GF-D8 (cell line): ENCODE measurements at places on chromosomes 3 and 15.

GRCh38 chr3:142450189-142450588, 2.4 kb upstream of the XRN1 start:
- DNase-seq: no peak

GRCh38 chr15:78396976-78397375, 41.0 kb upstream of the IREB2 start:
- DNase-seq: no peak

- DNase-seq: no peak
Observed at GRCh38 chr3:8278448-8278847, 223.2 kb upstream of the LMCD1 start.

- DNase-seq: no peak
Observed at GRCh38 chr3:171454041-171454440, 6.2 kb downstream of the TNIK start.

- no peak for DNase-seq
Observed at GRCh38 chr3:133548090-133548489, 25.4 kb upstream of the CDV3 start.

DNA sequence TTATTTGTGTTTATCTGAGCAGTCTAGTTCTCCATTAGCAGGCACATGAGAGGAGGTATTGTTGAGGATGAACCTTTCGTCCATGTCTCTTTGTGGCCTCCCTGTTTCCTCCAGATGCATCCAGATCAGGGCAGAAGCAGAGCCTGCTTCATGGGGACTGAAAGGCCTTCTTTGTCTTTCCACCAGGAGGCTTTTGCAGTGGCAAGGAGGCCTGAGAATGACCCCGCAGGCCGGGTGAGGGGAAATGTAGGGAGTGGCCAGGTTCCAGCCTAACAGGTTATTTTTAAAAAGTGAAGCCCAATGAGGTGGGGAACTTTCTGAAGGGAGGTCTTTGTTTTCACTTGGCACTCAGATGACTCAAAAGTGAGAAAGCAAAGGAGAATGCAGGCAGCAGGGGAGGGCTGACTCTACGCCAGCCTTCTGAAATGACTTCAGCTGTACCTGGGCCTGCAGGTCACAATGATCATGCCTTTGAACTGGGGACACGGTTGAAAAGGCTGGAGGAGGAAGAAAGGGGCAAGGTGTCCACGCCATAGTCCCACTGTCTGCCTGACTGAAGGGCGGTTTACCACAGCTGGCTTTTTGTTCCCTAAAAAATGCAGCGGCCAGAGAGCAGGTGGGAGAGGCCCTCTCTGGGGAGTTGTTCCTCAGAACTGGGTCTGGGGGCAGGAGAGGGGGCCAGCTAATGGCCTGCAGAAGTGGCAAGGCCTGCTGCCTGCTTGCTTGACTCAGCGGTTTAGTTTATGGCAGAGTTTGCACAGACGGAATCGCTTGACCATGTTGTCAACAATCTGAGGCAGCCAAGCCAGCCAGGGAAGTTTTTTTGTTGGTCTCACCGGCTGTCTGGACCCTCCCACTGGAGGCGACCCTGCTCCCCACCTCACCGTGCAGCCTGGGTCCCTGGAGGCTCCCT, 28.7 kb downstream of the CMTM7 start:
- DNase-seq: peak; percentile 66

DNA sequence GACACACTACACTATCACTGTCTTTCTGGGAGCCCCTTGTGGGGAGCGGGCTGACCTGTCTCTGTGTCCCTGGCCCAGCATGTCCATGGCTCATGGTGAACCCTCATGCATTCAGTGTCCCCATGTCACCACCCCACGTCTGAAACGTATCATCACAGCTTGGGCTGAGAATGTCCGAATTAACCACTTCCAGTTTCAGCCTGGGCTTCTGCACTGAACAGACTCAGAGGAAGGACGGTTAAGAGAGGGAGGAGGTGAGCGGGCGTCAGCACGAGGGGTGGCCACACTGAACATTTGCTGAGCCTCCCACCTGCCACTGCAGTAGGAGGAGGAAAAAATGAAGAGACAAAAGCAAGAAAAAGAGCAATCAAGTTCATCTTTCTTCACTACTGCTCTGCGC, 30.5 kb downstream of the ATP2B2 start:
- no peak for DNase-seq

DNA sequence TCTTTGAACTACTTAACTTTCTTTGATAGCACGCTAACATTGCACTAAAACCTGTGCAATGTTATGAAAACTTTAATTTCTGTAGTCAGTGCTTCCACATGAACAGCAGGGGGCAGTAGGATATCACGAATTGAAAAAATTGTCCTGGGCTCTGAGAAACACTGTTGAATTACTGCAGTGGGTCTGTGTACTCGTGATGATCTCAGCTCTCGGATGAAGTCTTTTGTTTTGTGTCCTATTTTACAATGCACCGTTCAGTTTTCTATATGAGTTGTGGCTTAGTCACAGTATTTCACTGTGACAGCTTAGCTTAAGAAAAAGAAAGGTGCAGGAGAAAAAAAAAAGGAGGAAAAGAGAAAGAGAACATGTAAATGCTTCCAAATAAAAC, 141.3 kb upstream of the CCDC54 start:
- peak; percentile 15 for DNase-seq

- peak; percentile 13 for DNase-seq
Observed at GRCh38 chr3:124671106-124671505, 59.1 kb upstream of the UMPS start.

GRCh38 chr15:42457445-42458442, 33.2 kb downstream of the ZNF106 start:
- DNase-seq: no peak

- no peak for DNase-seq
Observed at GRCh38 chr3:149378478-149379309, 1.2 kb upstream of the TM4SF1 start.

DNA sequence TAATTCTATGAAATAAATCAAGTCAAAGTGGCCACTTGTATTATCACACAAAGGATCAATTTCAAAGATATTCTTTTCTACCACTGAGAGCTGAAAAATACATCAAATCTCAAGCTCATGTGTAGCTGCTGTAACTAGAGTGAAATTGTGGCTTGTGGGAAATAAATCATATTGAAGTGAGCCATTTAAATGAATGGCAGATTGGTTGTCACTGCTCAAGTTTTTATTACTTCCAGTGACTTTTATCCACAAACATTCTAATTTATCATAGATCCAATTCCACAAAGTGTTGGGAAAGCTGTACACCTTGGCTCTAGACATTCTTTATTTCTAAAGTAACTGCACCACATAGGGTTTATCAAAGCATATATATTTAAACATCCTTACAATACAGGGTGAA, 285.4 kb downstream of the CNTN3 start:
- DNase-seq: no peak

GRCh38 chr15:36773698-36774097, 194.3 kb downstream of the CDIN1 start:
- DNase-seq: no peak

- no peak for DNase-seq
Observed at GRCh38 chr3:186949281-186949982, 19.1 kb downstream of the ST6GAL1 start.

- DNase-seq: no peak
Observed at GRCh38 chr3:72143966-72144717, 359.2 kb upstream of the PROK2 start.

- DNase-seq: no peak
Observed at GRCh38 chr3:163614886-163615285, 1463.4 kb downstream of the SI start.

DNA sequence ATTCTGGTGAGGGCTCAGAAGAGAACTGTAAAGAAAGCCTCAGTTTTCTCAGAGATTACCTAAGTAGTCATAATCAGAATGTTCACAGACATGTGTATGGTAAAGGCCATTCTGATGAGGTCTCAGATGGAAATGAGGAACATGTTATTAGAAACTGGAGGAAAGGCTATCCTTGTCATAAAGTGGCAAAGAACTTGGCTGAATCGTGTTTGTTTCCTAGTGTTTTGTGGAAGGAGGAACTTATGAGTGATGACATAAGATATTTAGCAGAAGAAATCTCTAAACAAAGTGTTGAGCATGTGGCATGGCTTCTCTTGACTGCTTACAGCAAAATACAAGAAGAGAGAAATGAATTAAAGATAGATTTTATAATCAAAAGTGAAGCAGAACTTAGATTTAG, 12.8 kb upstream of the KLHL40 start:
- no peak for DNase-seq

DNA sequence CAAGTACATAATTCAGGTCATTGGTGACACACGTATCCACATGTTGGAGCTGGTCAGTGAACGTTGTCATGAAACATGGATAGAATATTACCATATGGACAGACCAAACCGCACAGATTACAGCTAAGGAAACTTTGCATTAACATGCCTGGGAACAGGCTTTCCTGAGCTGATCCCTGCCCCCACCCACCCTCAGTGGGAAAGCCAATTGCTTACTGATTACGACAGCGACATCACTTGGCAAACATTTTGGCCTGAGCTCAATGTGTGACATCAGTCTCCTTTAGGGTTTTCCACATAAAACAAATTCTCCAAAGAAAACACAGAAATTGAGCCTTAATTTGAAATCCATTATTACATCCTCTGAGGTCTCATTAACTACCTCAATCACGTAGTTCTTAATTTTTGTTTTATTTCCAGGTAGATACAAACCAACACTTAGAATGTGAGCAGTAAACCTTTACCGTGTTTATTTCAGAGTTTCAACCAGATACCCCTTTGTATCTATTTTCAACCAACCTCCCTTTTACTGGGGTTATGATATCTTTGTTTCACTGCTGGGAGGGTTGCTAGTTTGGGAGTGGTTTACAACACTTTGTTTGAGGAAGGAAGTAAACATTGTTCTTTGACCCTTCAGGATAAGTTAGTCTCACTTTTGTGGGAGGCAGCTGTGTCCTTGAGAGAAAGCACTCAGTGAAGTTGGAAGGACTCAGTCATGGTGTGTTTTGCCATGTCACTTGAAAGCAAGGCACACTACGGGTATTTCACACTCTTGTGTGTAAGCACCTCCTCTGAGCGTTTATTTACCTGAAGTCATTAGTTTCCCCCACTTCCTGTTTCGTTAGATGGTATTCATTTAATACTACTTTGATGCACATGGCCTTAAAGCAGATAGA, 103.1 kb downstream of the CMSS1 start:
- DNase-seq: no peak

GRCh38 chr3:52805270-52806039, 10.9 kb downstream of the ITIH3 start:
- DNase-seq: no peak

DNA sequence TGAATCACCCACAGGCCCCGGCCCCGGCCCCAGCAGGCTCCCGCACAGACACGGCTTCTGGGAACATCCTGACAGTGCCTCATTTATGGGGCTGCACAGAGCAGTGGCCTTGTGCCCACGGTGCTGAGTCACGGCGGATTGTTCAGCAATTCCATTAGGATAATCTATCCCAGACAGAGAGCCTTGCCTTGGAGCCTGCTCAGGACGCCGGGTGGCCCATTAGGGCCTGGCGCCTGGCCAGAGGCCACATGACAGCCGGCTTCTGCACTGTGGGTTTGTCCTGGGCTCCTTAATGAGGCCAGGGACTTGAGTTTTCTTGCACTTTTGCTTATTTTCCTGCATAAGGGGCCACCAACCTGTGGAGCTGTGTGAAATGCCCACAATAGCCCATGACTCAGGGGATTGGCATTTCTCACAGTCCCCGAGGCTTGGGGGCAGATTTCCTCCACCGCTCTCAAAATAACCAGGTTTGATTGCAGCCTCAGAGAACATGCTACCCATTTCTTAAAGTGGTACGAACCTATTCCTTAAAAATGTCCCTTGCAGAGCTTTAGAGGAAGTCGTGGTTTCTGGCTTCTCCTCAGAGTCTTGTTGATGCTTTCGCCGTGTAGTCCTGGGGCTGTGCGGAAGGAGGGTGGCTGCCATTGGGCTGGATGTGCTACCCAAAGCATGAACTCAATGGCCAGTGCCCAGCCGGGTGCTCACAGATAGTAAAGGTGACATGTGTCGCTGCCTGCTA, 19.0 kb downstream of the SYNM start:
- DNase-seq: no peak

DNA sequence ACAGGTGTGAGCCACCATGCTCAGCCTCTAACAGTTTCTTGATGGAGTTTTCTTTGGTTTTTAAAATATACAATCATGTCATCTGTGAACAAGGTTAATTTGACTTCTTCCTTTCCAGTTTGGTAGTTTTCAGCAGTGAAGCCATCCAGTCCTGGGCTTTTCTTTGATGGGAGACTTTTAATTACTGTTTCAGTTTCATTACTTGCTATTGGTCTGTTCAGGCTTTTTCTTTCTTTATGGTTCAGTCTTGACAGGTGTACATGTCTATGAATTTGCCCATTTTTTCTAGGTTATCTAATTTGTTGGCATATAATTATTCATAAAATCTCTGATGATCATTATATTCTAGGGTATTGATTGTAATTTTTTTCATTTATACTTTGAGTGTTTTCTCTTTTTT, 36.8 kb downstream of the PFN2 start:
- no peak for DNase-seq

GRCh38 chr3:102180280-102180931, 254.4 kb upstream of the ZPLD1 start:
- no peak for DNase-seq

- no peak for DNase-seq
Observed at GRCh38 chr3:127349501-127350171, 61.8 kb upstream of the PRR20G start.

GRCh38 chr15:93321881-93322282, 232.9 kb upstream of the RGMA start:
- no peak for DNase-seq

- DNase-seq: peak; percentile 93
Observed at GRCh38 chr3:196287440-196288140, at the start of gene PCYT1A. Gene PCYT1A (minus strand): TSS chr3:196287726. CDS start chr3:196270531, 17,195 bp downstream.

GRCh38 chr15:39110336-39110735, 470.5 kb upstream of the THBS1 start:
- DNase-seq: no peak

- DNase-seq: peak; percentile 16
Observed at GRCh38 chr3:186849374-186849975, 7.0 kb downstream of the ADIPOQ start.

- no peak for DNase-seq
Observed at GRCh38 chr3:161695811-161696210, 199.2 kb downstream of the OTOL1 start.

GRCh38 chr3:27532426-27533260, 48.5 kb upstream of the SLC4A7 start:
- no peak for DNase-seq

GRCh38 chr15:60656885-60657284, 177.9 kb upstream of the ICE2 start:
- no peak for DNase-seq

DNA sequence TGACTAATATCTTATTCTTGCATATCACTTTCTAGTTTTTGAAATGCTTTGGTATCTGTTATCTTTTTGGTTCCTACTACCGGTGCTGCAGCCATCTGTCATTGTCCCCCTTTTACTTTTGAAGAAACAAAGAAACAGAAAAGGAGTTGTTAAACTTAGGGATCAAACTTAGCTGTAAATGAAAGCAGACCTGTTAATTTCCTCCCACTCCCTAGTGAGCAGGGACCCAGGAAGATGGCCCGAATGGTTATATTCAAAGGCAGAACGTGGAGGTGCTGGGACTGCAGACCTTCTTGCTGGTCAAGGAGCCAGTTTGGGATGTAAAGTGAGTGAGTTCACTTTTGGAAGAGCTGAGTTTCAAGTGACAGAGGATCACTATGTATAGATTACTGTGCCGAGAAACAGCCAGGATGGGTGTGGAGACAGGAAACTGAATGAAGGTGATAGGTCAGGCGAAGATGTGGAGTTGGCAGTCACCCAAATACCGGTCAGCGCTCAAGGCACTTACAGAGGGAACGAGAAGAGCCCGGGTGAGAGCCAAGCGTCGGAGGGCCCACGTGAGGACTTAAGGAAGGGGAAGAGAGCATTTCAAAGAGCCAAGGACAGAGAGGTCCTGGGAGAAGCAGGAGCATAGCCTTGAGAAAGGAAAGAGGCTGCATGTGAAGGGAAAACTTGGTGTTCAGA, 20.1 kb downstream of the KBTBD8 start:
- no peak for DNase-seq
